ENCODE measurements at places on chromosomes 12 and 14. TPM values are rescaled to one million over a fixed set of nuclear protein-coding genes. Genes with fewer than 3 reads are reported as not detected.

DNA sequence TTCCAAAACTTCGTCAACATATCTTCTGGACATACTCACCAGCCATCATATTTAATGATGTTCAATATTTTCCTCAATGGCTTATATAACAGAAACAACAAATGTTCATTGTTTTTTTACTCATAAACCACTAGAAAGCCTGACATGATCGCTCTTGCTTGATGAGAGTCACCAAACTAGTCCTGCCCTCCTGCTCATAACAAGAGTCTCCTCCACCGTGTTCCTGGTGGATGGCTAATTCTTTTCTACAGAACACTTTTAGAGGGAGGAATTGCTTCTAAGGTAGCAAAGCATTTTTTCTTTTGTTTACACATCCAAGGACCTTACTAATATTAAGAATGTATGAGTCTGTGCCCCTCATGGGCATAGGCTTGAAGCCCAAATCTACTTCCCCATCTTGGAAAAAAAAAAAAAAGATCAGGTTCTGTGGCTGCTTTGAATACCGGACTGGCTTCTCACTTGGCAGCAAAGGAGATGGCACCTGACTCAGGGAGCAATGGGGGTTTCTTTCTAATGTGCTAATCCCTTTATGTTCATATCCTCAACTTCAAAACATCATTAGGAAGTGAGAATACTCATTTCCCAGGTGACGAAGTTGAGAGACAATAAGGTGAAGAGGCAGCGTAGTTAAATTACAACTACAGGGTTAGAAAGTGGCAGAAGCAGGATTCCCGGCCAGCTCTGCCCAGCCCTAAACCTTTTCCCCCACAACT is 188.8 kb downstream of the EPS8 start:
- no peak for DNase-seq

Gene OTX2
- total RNA-seq: 0.22 TPM

DNA sequence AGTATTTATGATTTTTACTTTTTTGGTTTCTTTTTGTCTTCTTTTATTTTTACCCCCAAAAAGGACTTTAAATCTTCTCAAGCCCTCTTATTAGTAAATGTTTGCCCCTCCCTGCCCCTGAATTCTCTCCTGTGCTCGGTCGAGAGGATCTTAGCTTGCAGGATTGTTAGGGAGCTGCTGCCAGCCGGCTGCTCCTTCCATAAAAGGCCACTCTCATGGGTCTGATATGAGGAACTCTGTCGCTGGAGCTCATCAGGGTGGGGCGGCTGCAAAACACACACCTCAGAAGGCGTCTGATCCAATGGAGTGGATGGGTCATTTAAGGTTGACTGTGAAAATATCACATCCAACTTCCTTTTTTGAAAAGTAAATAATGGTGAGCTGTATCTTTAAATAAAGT is 8.5 kb downstream of the LTBR start:
- DNase-seq: no peak

DNA sequence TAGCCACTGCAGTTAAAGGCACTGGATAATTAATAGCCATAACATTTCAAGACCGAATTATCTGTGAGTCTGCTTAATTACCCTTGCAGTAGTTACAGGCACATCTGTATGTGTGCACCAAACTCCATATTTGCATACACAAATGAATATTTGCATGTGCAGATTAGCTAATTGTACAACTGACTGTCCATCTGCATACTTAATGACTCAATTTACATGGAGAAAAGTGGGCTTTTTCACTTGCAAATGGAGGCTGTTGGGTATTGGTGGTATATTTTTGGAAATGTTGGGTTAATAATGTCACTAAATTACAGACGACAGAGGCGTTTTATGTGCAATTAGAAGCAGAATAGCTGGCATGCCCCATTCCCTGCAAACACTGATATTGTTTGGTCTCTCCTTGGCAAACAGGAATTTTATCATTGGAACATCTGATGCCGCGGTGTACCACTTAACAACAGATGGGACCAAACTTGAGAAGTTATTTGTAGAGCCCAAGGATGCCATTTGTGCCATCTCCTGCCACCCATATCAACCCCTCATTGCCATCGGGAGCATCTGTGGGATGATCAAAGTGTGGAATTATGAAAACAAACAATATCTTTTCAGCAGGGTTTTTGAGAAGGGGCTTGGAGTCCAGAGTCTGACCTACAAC is 39.6 kb downstream of the CFAP251 start:
- no peak for DNase-seq

GRCh38 chr14:80974679-80975078 is 19.3 kb downstream of the TSHR start:
- no peak for DNase-seq

Gene C12orf42
- total RNA-seq: 9.6 TPM

Gene APOF
- not detected for total RNA-seq

Measured in T-cell (primary cell).